GM12878 (cell line): ENCODE measurements at places on chromosomes 3 and 15. TPM values are rescaled to one million over a fixed set of nuclear protein-coding genes. Genes with fewer than 3 reads are reported as not detected.
A peak's percentile ranks its signal among the peaks of the same experiment; 100 is the strongest.

GRCh38 chr3:149801195-149801594, 8.8 kb upstream of the ANKUB1 start:
- DNase-seq = no peak

DNA sequence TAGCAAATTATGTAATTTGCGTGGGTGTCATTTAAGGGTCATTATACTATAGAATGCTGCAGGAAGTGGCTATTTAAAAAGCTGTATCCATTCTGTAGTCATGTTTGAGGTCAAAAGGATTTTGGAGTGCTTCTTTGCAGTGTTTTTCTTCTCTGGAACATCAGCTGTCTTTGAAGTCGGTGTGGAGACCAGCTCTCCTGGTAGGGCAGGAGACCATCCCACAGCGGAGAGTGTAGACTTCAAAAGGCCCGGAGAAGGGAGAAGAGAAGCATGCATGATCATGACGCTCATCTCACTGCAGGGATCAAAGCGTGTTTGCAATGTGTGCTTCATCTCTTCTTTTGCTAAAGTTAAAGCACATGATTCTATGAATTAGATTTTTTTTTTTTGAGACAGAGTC, 19.9 kb downstream of the PXK start:
- no peak for DNase-seq

- DNase-seq = no peak
Measured at GRCh38 chr3:9222956-9223639, 26.3 kb downstream of the SRGAP3 start.

DNASE1L3 gene
- 3.7 and 4.4 TPM in 2 replicates for total RNA-seq

SLC24A5 gene
- not detected in 2 replicates for total RNA-seq

DNA sequence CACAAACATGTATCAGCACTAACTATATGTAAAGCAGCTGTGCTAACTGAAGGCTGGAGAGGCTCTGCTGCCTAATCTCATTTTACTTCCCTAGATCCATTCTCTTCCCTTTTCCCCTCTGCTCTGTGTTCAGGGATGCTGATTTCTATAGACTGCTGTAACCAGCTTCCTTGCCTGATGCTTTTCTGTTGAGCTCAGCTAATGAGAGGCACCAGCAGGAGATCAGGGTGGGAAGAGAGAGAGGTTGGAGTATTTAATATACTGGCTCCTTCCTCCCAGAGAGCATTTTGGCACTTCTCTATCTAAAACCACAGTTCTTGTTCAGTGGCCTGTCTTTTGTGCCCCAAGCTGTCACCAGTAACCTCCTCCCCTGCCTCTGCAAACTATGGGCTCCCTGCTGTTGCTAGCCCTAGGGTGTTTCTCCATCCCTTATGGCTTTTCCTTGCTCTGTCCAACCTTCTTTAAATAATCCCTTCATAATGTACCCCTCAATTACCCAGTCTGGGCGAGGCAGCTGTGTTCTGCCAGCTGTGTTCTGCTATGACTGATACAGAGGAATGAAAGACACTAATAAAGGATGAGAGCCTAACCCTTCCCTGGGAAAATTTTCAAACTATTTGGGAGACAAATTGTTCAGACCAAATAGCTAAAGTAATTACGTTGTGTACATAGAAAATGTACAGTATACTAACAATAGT, 69.5 kb downstream of the CADPS start:
- no peak for DNase-seq

ANKUB1 gene
- total RNA-seq = not detected in 2 replicates

- peak; percentile 56 for DNase-seq
Measured at GRCh38 chr3:168096210-168096652, 507 bp upstream of the GOLIM4 start.

- no peak for DNase-seq
Measured at GRCh38 chr3:150828997-150829396, 66.0 kb upstream of the SIAH2 start.

DNA sequence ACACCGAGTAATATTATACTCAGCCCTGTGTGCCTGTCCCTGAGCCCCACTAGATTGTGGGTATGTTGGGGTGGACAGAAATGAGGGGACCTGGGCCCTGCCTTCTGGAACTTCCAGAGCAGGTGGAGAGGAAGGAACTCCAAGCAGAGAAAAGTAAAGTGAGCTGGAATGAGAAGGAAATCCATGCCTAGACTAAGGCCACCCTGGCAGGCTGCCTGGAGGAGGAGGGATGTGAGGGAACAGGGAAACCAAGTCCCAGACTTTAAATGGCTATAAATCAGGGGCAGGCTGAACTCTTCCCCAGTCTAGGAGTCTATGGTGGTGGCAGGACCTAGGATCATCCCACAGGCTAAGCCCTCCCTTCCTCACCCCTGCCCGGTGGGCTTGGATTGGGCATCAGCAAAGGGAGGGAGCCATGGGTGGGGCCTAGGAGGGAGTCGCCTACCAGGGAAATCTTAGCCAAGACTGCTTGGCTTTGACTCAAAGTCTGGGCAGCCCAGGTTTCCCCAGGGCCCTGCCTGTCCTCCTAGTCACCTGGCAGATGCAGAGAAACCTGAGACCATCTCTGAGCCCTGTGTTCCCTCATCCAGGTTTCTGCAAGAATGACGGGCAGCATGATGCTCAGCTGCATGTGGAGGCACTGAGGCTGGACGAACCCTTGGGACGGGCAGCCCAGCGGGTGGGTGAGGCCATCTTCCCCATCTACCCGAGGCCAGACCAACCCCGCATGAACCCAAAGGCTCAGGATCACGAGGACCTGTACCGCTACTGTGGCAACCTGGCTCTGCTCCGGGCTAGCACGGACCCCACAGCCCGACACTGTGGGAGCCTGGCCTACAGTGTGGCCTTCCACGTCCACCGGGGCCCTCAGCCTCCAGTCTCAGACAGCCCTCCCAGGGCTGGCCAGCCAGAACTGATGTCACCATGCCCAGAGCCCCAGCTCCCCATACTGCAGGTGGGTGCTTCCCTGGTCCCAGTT, 15.6 kb upstream of the STRA6 start:
- DNase-seq = no peak
